ENCODE measurements at places on chromosomes 6 and 20.

DNA sequence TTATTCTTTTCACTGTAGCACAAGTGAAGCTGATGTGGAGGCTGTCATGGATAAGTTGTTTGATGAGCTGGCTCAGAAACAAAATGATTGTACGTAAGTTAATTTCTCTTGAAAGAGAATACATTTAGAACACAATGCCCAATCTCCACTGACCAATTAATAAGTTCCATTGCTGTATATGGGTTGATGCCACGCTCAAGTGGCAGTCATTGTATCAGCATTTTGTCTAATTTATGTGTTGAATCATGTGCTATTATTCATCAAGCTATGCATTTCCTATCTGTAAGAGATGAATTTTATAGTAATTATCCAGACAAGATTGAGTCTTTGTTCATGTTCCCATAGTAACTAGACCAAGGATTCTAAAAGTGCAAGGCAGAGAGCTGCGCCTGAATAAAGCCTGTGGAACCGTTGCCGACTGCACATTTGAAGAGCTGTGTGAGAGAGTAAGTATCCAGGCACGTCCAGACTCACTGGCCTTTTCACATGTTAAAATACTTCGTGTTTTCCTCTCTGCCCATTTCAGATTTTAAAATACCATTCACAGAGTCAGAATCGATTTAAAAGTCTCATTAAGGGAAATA is 83.8 kb upstream of the FOXO3 start:
- DNase-seq: peak; percentile 17

- DNase-seq: no peak
Observed at GRCh38 chr6:50698546-50698945, 14.8 kb upstream of the TFAP2D start.

DNA sequence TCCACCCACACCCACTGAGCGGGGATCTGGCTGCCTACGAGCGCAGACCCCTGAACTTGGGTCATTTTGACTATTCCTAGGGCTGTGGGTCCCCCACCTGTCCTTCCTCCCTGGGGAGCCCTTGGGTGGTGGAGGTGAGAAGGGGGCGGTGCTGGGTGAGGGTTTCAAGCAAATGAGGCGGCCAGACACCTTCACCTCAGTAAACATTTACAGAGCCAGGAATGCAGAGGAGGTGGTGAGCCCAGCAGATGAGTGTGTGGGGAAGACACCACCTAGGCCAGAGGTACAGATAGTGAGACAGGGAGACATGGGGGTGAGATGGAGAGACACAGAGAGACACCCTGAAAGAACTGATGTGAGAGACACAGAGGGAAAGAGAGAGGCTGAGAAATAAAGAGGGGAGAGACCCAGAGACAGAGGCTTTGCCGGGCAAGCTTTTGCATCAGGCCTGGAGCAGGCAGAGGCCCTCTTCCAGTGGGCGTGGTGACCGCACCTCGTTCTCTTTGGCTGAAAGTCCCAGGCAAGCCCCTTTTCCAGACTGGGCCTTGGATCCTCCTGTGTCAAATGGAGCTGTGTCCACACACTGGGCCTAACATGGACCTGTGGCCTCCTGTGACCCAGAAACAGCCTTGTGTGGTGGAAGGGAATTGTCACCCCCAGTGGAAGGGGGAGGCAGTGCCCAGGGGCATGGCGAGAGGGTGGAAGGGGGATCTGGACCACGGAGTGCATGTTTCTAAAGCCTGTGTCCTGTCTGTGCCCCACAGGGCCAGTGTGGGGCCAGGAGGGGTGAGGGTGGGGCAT is 29.7 kb downstream of the CEBPB start:
- DNase-seq: no peak

GRCh38 chr20:36277546-36277945 is 28.6 kb upstream of the DLGAP4 start:
- no peak for DNase-seq

DNA sequence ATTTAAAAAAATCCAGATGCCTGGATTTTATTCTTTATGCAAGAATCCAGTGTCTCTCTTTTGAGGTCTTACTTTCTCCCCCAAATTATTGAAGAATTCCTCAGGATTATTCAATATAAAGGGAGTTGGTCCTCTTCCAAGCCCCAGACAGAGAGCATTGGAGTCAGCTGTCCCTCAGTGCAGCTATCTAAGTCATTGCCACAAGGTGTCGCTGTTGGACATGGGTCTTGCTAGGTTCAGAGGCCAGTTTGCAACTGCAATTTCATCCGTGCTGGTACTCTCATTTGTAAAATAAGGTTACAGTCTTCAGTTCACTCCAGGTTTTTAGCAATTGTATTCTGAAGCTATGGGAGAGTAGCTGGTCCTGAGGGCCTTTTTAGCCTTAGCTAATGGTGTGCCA is 27.8 kb downstream of the CCN2 start:
- DNase-seq: no peak

- DNase-seq: no peak
Observed at GRCh38 chr20:56463428-56463827, 5.0 kb upstream of the RTF2 start.

GRCh38 chr6:27238010-27238983 is 9.2 kb upstream of the PRSS16 start:
- no peak for DNase-seq

GRCh38 chr6:129647044-129647443 is 62.9 kb downstream of the ARHGAP18 start:
- no peak for DNase-seq

DNA sequence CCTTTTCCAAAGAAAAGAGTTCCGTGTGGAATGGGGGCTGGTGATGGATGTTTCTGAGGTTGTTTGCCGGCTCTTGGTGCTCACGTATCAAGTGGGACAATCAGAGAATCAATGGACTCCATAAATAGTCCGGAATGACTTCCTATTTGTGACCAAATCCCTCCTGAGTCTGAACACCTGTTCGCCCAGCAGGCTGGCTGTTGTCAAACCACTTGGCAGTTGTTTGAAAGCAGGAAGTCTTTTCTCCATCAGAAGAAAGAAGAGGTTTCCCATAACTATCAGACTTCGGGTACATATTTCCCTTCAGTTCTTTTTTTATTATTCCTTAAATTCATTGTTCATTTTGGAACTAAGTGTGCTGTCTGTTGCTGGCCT is 154.7 kb upstream of the RIN2 start:
- no peak for DNase-seq

- DNase-seq: no peak
Observed at GRCh38 chr6:84258866-84259265, 31.4 kb upstream of the CEP162 start.

- no peak for DNase-seq
Observed at GRCh38 chr6:11763460-11764249, 14.9 kb downstream of the ADTRP start.

- DNase-seq: no peak
Observed at GRCh38 chr6:41286544-41287346, at the start of gene TREM1. Gene TREM1 (minus strand): TSS chr6:41286682. CDS start chr6:41286655, 27 bp downstream.

GRCh38 chr6:135675862-135676261 is 175.6 kb upstream of the PDE7B start:
- no peak for DNase-seq

DNA sequence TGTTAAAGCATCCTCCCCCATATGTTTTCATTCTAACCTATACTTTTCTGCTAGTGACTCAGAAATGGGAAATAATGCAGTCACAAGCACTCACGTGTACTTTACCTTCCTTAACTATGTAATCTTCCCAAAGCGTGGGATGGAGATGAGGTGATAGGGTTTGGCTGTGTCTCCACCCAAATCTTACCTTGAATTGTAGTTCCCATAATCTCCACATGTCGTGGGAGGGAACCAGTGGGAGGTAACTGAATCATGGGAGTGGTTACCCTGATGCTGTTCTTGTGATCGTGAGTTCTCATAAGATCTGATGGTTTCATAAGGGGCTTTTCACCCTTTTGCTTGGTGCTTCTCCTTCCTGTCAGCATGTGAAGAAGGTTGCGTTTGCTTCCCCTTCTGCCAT is 35.4 kb downstream of the AGPAT4 start:
- DNase-seq: no peak

GRCh38 chr6:106862858-106863257 is 111.7 kb downstream of the CD24 start:
- DNase-seq: no peak

- DNase-seq: no peak
Observed at GRCh38 chr6:163935158-163935762, 520.7 kb downstream of the QKI start.

- DNase-seq: no peak
Observed at GRCh38 chr20:39100691-39101090, 138.5 kb downstream of the DHX35 start.

- DNase-seq: peak; percentile 38
Observed at GRCh38 chr6:168377856-168378832, 58.6 kb upstream of the DACT2 start.

DNA sequence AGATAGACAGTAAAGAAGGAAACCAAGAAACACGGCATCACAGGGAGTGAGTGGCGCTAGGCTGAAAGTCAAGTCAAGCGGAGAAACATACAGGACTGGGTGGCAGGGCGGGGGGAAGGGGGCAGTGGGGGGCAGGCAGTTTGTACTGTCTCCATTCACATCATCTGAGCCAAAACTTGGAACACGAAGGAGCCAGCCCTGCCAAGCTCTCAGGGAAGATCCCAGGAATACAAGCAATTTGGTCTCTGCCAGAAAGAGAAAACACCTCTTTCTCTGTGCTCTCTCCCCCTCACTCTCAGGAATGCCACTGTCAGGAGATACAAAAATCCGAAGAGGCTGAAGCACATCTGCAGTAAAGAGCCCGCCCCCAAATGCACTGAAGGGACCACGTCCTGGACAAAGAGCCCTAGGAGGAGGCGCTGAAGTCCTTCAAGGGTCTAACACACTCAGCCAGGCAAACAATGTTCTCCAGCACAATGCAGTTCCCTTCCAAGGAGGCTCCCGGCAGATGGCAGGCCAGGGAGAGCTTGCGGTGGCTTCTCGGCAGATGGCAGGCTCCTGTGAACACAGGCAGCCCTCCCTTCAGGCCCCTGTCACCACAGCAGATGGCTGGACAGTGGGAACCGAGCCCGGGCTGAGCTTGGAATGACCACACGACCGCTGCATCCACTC is 90.0 kb downstream of the ATP9A start:
- peak; percentile 74 for DNase-seq

DNA sequence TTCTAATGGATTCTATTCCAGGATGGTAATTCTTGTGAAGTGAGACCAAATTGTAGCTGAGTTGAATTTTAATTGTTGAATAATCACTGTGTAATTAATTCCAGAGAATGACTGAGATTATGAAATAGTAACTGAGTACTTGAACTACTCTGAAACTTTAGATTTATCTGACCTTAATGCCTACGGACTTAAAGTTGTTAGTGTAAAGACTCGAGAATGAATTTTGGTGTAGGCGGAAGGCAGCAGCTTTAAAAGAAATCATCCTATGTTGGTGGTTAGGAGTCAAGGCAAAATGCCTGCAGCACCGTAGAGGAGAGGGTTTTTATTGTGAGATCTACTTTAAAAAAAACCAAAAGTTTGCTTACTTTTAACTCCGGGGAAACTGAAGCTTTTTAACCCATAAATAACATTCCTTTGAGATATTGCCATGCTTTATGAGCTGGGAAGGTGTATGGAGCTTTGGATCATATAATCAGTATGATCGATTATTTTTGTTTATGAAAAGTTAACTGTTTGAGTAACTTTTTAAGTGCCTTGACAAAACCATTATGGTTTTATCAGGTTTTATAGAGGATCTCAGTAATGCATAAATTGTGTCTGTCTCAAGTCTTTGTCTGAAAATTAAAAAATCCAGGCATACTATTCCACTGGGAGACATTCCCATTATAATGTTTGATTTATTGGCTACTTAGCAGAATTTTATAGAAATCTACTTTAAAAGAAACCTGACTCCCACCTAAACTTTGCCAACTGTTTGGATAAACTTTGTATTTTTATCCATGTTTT is 46.1 kb downstream of the MYO6 start:
- no peak for DNase-seq

DNA sequence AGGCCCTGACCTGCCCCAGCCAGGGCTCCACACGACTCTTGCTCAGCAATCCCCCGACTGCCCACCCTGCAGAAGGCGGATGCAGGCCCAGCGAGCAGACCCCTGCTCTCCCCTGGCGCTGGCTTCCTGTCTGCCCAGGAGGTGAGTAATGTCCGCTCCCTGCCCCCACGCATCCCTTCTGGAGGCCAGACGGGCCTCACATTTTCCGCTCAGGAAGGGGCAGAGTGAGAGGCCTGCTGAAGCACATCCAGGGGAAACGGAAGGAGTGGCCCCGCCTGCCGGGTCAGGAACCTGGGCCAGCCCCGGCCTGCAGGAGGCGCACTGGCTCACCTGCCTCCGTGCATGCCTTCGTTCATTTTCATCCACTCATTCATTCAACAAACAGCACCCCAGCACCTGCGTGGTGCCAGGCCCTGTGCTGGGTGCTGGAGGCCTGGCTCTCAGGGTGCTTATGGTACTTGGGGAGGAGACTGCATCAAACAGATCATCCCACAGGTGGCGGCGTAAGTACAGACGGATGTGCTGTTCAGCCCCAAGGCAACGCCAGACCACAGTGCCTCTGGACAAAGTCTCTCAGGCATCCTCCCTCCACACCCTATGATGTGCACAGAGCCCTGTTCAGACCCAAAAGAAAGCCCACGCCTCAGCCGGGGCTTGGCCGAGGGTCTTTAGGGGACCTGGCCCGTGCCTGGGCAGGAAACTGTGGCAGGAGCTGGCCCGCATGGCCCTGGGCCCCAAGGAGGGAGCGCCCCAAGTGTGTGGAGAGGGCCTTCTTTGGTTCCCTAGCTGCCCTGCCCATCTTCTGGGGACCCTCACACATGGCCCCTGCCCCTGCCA is 112.1 kb downstream of the ASXL1 start:
- no peak for DNase-seq

GRCh38 chr6:139834232-139834631 is 459.8 kb upstream of the CITED2 start:
- DNase-seq: no peak

DNA sequence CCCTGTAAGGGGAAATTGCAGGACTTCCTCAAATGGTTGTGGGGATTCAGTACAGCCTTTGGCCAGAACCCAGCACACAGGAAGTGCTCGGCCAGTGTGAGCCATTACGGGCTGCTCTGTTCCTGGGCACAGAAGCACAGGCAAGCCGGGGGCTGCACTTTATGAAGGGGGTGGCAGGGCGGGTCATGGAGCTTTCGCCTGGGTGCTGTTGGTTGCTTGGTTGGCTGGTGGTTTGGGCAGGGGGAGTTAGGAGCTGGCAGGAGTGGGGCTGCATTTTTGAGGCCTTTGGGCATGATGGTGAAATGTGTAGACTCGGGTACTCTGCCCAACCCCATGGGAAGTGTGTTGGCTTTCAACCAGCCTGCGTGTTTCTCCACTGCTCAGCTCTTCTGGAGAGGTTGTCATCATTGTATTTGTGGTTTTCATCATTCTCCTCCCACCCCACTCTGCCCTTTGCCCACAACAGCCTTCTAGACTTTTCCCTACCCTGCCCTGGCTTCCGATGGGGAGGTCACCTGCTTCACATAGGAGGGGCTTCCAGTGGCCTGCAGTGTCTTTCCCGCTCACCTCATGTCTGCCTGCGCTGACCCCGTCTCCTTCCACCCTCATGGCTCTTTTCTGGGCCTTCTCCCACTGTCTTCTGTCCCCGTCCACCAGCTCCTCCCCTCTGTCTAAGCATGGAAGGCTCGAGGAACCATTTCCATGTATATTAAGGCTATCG is 16.1 kb upstream of the RBM38 start:
- DNase-seq: no peak

DNA sequence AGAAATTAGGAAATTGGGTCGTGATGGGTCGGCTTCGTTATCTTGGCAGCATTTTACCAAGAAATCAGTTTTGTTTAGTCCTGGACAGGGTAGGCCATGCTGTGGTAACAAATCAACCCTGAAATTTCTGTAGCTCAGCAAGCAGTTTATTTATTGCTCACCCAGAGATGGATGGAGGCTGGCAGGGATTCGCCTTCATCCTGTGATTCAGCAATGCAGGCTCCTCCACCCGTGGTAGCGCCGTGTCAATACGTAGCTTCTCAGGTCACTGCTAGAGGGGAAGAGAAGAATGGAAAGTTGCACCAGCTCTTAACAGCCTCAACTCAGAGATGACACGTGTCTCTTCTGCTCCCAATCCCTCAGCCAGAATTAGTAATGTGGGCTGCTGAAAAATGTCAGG is 157.0 kb upstream of the SGK1 start:
- no peak for DNase-seq
